ENCODE measurements at places on chromosomes 13 and 19.

- DNase-seq, result no peak
These were observed 77.8 kb upstream of the RFC3 start for GRCh38 chr13:33740134-33740538.

DNA sequence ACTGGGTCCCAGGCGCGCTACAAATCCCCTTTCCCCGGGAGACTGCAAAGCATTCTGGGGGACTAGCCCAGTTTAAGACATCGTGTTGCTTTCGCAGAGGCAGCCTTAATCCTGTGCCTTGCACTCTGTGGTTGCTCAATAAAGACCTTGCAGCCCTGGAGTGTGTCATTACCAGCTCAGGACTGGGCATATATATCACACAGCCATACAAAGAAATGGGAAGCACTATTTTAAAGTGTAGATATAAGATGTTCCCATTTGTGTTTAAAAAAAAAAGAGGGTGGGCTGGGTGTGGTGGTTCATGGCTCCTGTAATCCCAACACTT is 11.1 kb downstream of the NAPA start:
- DNase-seq, result no peak

DNA sequence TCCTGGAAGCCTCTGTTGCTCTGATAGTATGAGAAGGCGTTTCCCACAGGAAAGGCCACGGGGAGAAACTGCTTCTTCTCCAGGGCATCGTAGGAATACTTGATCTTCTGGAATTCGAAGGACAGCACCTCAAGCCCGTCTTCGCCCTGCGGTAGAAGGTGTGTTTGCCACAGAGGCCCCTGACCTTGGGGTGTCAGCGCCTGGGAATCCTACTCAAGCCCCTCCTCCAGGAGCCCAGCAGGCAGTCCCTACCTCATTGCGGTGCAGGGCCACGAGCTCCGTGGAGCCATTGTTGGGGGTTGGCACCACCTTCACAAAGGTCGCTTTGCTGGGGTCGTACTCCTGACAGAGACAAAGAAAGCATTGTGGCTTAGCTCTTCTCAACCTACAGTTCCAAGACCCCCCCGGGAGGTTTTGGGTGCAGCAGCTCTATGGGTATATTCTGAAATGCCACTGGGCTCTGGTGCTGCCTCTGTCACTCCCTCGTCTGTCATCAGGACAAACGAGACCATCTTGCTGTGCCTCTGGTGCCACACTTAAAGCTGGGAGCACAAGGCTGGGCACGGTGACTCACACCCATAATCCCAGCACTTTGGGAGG is 3.7 kb downstream of the ATP13A1 start:
- no peak for DNase-seq

GRCh38 chr13:111474136-111475002 is 153.9 kb downstream of the TEX29 start:
- peak; percentile 61 for DNase-seq

- DNase-seq, result no peak
These were observed 255.3 kb downstream of the SHISA2 start for GRCh38 chr13:25796474-25796873.

DNA sequence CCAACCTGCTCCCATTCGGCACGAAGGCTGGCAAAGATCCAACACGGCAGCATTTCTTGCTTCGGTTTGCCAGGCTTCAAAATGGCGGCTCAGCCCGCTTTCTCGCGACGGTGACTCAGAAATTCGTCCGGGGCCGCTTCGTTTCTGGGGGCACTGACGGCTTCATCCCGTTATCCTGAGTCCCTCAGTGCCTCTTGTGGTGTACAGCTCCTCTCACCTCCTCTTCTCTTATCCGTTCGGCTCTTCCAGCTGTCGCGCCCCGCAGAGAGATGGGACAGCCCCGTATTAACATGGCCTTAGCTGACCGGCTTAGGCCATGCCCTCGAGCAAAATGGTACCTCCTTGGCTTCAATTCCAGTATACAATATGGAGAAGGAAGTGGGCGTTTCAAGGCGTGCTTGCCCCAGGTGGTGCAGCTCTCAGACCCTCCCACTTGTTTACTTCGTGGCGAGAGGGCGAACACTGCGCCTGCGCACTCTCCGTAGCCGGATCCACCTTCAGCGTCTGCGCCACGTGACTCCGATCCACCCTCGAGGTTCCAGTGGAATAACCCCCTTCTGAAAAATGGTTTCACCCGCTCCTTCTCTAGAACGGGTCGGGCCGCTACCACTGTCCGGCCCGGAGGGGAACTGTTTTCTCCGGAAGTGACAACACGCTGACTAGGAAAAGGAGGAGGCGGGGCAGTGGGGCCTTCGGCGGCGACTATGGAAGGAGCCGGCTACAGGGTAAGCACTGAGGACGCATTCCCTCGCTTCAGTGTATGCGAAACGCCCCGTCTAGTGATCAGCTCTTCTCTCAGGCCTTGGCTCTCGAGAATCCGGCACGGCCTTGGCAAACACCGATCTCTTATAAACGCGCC is at the start of the genes AKT1S1 and TBC1D17:
TSS of gene AKT1S1 (minus strand) at position 336 of the 859 bp plus-strand sequence. CDS start 4,060 bp downstream, outside the sequence.
TSS of gene TBC1D17 (plus strand) at position 683 of the 859 bp plus-strand sequence. CDS start at position 705, 22 bp downstream.
- peak; percentile 99 for DNase-seq

DNA sequence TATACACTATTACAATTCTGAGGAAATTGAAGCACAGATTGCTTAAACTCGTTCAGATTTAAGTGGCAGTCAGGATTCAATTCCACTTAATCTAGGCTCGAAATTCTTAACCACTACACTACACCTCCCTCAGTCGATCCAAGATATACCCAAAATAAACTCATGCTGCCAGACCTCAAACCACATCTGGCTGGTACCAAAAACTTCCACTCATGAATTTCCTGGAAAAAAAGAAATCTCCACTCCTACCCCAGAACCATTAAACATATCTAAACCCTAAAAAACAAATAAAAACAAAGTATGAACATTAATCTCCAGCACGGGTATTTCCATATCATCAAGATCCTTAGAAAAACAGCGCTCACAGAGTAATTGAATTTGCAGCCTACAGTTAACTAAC is 1.1 kb downstream of the ZFP30 start:
- DNase-seq, result no peak

- DNase-seq, result no peak
These were observed 204.0 kb upstream of the TSHZ3 start for GRCh38 chr19:31553112-31553845.

GRCh38 chr19:38263689-38264485 is 486 bp upstream of the SPINT2 start:
- peak; percentile 84 for DNase-seq

DNA sequence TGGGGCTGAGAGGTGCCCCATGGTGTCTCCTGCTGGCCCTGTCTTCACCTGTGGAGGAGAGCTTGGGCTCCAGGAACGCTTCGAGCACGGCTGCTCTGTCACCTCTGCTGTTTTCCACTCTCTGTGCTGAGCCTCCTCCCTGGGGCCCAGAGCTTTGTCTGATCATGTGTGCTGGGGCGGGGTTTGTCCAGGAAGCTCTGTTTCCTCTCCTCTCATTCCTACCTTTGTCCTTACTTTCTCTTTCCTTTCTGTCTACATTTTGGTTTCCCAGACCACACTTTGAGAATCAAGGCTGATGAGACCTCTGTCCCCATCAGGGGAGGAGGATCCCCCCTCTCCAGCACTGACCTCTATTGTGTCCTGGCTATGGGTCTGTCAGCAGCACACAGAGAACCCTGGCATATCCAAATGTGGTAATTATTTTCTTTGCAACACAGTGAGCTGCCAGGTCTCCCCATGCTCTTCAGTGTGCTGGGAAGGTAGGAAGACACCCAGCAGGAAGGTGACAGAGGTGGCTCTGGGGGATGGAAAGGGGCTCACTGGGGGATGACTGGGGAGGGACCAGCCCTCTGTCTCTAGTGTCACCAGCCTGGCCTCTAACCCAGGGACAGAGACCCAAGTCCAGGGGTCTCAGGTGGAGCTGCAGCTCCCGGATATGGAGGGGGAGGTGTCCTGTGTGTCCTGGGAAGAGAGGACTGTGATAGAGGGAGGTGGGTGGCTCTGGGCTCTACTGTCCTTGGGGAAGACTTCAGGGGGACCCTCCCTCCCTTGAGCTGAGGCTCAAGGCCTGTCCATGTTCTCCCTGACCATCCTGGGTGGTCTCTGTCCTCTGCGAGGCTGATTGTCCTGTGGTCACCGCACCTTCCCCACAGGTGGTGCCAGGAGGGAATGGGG is at the start of gene CEACAM1:
TSS of gene CEACAM1 (minus strand) at position 128 of the 894 bp plus-strand sequence. CDS start at position 21, 107 bp downstream.
- no peak for DNase-seq

DNA sequence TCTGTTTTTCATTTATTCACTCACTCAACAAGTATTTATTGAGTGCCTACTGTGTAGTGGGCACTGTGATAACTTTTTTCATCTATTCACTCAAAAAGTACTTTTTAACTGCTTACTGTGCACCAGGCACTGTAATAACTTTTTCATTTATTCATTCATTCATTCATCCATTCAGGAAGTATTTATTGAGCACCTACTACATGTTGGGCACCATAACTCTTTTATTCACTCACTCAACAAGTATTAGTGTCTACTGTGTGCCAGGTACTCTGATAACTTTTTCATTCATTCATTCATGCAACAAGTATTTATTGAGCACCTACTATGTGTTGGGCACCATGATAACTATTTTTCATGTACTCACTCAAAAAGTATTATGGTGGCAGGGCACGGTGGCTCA is 6.9 kb downstream of the CIB3 start:
- no peak for DNase-seq

GRCh38 chr13:40269086-40269485 is 397.4 kb downstream of the FOXO1 start:
- DNase-seq, result no peak

- no peak for DNase-seq
These were observed 1.2 kb upstream of the FOXO1 start for GRCh38 chr13:40667622-40667978.

DNA sequence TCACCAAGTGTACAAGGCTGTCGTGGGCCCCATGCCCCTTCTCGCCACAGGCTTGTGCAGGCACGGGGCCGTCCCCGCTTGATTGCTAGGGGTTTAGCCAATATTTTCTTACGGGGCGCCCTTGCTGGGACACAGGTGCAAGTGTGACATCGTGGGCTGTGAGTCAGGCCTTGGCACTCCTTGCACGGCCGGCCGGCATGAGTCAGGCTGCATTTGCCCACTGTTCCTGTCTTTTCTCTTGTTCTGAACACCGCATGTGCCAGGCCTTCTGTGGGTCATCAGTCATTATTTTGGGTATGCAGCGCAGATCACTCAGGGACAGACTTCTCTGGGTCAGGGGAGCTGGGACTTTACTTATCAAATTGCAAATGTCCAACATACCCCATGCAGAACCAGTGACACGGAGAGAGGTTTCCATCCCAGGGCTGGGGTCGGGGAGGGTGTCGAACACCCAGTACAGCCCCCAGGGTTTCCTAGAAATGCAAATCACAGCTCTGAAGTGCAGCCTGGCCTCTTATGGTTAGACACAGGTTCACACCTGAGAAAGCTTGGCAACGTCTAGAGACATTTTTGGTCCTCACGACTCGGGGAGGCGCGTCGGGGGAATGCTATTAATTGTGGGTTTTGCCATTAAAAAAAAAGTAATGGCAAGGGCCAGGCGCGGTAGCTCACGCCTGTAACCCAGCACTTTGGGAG is 22.5 kb upstream of the KLF2 start:
- DNase-seq, result peak; percentile 14

GRCh38 chr19:925087-925525 is 729 bp upstream of the ARID3A start:
- DNase-seq, result peak; percentile 72

DNA sequence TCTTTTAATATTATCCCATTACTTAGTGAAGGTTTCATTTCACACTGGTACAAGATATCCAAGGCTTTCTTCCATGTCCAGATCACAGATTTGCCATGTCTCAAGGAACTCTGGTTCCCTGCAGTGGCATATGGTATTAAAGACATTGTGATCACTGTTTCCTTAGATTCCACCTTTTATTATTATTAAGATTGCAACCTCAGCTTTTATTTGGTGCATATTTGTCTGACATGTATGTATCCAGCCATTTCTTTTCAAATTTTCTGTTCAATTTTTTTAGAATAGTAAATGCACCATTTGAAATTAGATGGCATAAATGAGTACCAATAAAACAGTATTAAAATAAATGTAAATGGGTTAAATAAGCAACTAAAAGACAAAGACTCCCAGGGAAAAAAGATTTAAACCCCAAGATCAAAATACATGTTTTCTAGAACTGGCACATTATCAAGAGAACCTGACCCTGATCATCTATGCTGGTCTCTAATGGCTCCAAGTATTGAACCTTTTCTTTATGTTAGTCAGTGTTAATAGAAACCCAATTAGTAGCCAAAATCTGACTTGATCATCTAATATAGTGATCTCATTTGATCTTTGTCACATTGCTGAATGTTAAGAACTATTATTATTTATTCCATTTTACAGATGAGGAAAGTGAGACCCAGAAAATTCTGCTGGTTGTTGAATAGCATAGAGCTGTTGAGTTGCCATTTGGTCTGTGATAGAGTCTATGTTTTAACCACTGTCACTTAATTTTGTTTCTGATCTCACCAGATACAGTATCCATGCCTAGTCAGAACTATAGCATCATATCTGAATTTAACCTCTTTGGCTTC is at the start of gene OR10H4:
TSS of gene OR10H4 (plus strand) at position 786 of the 836 bp plus-strand sequence. CDS start at position 786, 0 bp downstream.
- DNase-seq, result no peak

GRCh38 chr13:50387051-50387581 is 371.9 kb downstream of the KCNRG start:
- DNase-seq, result peak; percentile 4

GRCh38 chr13:97275776-97276501 is 53.8 kb downstream of the MBNL2 start:
- no peak for DNase-seq

DNA sequence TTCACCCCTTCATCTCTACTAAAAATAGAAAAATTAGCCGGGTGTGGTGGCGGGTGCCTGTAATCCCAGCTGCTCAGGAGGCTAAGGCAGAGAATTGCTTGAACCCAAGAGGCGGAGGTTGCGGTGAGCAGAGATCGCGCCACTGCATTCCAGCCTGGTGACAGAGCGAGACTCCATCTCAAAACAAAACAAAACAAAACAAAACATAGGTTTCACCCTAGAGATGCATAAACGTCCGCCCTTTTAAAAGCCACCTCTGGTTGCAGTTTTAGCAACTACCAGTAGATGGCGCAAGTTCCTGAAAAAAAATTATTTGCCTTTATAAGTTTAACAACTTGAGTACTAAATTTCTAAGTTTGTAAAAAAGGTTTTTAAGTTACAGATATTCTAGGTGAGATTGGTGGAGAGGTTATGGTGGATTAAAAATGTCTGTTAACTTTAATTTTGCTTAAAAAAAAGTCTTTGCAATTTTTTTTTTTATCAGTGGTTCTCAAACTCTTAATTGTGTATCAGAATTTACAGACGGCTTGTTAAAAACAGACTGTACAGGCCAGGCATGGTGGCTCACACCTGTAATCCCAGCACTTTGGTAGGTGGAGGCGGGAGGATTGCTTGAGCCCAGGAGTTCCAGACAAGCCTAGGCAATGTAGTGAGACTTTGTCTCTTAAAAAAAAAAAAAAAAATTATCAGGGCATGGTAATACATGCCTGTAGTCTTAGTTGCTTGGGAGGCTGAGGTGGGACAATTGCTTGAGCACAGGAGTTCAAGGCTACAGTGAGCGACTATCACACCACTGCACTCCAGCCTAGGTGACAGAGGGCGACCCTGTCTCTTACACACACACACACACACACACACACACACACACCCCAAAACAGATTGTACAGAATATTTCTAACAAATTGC is 42.1 kb downstream of the NAA16 start:
- peak; percentile 45 for DNase-seq

Data from kidney glomerular epithelial cell (primary cell).